NCI-H1694 (cell line): ENCODE measurements at places on chromosomes 4 and X.

GRCh38 chr4:73991742-73992000 is 3.7 kb upstream of the PPBP start:
- DNase-seq = no peak

DNA sequence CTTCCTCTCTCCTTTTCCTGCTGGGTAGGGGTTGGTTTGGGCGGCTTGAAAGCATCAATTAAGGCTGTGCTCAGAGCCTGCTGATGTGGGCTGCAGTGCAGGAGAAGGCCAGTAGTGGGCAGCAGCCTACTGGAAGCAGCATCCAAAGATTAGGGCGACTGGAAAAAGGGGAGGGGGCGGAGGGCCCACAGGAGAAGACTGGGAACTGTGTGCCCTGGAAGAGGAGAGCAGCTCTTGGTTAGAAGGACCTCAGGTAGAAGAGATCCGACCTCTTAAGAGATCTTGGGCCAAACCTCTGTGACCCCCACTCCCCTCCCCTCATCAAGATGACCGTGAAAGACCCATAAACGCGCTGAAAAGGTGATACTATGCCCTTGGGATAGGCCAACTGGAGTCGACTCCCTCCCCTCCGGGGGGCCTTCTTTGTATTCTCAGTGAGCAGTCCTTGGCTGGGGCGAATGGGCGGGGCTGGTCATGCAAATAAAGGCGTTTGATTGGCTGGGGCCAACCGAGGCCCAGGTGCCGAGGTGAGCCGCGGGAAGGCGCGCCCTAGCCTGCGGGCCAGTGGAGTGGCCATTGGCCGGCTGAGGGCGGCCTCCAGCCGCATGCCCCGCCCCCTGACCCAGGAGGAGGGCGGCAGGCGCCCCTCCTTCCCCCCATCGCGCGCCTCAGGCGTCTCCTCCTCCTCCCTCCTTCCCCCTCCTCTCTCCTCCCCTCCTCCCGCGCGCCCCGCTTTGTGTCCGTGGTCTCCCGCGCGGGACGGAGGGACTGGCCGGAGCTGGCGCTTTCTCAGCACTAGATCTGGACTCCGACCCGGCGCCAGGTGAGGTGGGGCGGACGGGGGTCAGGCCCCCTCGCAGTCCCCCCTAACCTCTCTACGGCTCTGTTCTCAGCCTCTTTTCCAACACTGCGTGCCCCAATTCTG is 10.1 kb downstream of the DLG3 start:
- peak; percentile 87 for DNase-seq

DNA sequence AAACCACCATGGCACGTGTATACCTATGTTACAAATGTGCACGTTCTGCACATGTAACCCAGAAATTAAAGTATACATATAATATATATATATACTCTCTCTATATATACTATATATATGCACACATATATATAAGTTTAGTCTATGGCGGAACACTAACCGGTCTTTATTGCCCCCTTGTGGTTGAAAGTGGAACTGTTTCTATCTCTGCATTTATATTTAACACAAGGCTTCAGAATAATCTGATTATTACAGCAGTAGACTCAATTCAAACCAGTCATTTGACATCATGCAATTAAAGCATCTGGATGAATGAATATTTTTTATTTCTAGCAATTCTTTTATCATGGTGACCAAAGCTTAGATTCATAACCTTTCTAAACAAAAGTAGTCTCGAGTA is 14.6 kb downstream of the RAB9B start:
- DNase-seq = peak; percentile 80

- no peak for DNase-seq
Measured at GRCh38 chr4:86910369-86910768, 18.1 kb upstream of the C4orf36 start.

DNA sequence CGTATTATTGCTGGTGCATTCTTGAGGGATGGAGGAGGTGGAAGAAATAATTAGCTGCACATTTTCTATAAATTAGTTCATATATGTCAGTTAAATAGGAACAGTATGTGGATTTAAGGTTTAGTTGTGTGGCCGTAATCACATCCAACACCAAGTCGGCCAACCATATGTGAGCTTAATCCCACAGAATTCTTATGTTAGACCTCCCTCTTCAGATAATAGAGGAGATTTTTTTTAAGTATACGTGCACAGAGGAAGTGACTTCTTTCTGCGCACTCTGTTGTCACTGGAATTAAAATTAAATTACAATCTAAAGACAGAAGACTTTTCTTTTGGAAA is 2.1 kb downstream of the SEPTIN11 start:
- DNase-seq = no peak
